ENCODE measurements at places on chromosomes 7 and 10.
A peak's percentile ranks its signal among the peaks of the same experiment; 100 is the strongest.

DNA sequence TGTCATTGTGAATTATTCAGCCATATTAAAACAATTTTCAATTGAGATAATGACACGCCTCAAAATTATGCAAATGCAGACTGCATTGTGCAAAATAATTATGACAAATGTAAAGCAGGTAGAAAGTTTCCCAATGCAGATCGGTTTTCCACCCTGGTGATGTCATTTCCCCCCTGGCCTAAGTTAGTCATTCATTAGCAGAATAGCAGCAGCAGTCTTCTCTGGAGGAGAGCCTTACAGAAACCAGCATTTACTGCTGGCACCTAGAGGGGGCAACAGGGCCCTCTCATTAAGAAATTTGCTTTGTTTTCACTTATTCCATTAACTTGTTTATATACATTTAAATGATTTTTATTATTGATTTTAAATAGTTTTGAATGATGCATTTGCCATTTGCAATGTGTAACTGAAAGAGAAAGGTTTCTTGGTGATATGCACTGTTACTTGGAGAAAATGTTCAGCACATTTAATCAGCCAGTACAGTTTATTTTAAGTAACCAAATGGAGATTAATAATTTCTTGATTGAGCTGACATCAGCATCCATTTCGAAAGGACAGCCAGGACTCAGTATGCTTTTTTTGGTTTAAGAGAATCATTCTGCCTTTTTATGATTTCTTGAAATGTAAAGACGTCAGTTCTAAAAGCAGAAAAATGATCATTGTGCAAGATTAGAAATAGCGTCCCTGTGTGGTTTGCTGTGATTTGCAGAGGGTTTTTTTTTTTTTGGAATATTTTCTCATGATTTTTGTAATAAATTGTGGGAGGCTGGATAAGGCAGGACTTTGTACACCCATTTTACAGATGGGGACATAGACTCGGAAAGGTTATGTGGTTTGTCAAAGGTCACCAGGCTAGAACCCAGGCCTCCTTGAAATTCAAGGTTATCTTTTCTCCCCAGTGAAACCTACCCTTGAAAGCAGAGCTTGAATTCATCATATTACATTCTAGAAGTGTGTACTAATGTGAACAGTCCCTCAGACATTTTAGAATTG, 3.5 kb downstream of the ARID5B start:
- DNase-seq, result no peak

DNA sequence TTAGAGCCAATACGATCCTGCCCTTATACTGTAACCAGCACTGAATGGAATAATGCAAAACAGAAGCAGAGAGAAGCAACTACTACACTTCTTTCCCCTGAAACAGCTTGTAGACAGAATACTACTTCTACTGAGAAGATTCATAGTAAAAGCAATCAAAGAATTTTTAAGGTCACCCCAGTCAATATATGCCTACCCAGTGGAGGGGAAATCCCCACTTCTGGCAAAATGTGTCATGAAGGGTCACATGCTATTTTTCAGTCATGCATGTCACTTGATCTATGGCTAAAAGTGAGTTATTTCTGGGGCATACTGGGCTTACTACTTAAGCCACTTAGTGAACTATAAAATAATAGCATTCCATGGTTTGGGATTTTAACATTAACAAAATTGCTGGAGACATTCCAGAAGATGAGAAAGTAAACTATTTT, 25.6 kb downstream of the IRF5 start:
- no peak for DNase-seq

DNA sequence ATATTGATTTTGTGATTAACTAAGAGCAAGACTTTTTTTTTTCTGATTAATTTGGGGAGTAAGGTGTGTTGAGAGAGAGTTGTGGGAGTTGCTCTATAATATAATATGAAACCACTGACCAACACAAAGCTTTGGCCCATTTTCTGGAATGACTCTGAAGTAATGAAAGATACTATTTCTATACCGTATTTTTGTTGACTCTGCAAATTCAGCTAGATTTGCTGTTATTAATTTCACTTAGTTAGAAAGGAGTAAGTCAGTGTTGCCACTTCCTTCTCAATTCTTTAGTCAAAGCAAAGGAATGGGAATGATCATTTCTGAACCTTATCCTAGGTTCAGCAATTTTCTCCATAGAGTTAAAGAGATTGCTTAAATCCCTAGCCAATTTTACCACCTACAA, 313.0 kb upstream of the FZD1 start:
- no peak for DNase-seq

DNA sequence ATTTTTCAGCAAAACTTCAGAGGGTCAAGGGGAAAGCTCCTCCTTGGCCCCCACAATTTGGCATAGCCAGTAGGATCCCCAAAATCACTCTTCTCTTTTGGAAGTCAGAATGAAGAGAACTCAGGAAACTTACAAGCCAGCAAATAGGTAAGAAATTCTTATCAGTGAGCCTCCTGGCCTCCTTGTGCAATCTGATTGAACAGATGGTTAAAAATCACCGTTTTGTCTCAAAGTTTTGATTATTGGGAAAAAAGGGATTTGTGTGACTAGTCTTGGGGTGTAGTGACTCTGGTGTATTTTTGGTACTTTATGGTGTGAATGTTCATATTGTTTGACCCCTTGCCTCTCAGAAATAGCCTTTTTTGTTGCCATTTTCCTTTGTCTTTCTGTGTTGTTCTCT, 56.2 kb downstream of the HTR7 start:
- DNase-seq, result no peak

DNA sequence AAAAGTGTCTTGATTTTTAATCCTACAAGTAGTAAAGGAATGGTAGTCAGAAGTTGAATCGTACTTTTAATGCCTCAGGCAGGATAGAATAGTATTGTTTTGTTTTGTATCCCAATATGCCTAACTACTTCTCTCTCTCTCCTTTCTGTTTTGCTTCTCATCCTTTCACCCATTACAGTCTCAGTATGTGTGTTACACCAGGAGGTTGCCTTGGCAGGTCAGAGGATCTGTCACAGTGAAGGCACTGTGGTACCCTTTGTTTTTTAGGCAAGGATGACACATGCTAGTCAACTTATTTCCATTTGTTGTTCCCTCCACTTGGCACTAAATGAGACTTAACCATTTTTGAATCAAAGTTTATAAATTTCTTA, 94.4 kb downstream of the MAPK8 start:
- DNase-seq, result no peak

DNA sequence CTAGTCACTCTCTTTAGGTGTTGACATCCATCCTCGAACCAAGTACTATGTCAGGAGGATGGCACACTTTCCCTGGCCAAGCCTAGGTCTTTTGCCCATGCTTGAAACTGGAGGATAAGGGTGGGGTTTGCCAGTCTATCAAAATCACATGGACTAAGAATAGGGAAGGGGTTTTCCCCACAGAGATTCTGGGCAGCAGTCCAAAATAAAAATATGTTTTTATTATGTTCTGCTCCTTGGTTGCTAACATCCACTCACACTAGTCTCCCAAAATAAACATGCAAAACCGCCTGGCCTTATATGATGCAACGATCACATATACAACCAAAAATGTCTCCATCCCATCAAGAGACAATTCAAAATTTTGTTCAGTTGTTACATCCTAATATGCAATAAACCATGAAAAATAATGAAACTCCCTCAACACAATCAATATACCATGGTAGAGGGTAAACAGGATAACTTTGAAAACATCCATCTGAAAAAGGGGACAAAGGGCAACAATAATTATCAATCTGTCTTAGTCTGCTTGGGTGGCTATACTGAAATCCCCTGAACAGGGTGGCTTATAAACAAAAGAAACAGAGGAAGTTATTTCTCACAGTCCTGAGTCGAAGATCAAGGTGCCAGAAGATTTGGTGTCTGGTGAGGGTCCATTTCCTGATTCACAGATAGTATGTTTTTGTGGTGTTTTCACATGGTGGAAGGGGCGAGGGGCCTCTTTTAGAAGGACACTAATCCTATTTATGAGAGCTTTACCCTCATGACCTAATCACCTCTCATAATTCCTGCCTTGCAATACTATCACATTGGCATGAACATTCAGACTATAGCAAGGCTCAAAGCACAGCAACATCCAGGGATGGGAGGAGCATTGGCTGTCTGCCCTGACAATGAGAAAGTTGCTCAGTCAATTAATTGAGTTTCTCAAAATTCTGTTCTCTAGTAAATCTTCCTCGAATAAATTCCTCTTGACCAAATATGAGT, 159.3 kb downstream of the ETV1 start:
- no peak for DNase-seq

- no peak for DNase-seq
Observed at GRCh38 chr10:52744057-52744805, 28.4 kb downstream of the MBL2 start.

GRCh38 chr10:91344117-91344856, 65.9 kb upstream of the HECTD2 start:
- DNase-seq, result no peak

GRCh38 chr10:131651674-131652437, 249.0 kb upstream of the PPP2R2D start:
- DNase-seq, result no peak

GRCh38 chr10:100174699-100175677, 10.8 kb downstream of the ERLIN1 start:
- no peak for DNase-seq

GRCh38 chr10:112967200-112967599, 17.2 kb downstream of the TCF7L2 start:
- no peak for DNase-seq

- peak; percentile 52 for DNase-seq
Observed at GRCh38 chr10:119306514-119306951, 99.2 kb downstream of the GRK5 start.

DNA sequence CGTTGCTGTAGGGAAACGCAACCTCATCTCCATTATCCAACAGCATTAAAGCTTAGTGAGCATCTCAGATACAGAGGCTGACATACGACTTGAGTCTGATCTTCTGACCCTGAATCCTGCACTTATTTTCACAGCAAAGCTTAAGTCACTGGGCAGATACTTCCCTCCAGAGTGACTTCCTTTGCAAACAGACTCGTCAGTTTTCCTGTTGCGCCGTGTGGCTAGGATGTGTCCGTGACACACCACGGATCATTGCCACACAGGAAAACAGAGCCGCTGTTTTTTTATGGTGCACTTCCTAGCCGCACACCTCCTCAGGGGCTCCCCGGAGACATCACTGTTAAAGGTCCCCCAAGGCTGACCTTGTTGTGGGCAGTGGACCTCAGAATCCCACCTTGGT, 94.9 kb upstream of the MKI67 start:
- no peak for DNase-seq

- DNase-seq, result no peak
Observed at GRCh38 chr10:64528294-64529002, 1007.2 kb downstream of the REEP3 start.

DNA sequence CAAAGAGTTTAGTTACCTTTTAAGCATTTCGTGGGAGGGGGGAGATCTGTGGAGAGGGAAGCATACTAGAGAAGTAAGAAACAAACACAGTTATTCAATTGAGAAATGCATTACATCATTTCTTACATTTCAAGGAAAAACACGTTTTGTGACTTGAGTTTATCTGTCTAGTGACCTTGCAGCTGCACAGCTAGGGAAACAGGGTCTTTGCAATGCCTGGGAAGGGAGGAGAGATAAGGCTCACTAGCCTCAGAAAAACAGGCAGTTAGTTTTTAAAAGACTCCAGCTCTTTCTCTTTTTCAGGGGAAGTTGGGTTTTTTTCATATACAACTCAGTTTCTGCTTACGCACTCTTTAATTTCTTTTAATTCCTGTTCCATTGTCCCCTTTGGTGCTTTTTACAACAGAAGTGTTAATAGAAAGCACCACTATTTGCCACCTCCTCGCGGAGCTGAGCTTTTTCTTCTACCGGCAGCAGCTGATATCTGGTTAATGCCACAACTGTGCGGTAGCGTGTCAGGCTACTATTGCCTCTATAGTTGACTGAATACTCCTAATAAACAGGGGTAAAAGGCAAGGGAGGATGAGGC, 5.6 kb downstream of the CYP3A43 start:
- no peak for DNase-seq

DNA sequence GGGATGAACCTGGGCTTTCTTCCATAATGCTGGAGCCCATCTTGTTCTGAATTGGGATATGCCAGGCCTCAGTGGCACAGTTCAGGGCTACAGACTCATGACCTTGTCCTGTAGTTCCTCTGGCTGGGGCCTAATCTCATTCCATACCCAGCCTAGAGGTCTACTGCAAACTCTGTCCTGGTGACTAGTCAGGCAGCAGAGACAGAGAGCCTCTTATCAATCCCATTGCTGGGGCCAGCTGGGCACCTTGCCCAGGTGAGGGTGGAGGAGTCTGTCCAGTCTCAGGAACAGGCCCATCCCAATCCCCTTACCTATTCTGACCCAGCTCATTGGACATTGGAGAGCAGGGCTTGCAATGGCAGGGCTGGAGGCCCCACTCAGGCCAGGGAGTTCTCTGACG, 28.0 kb upstream of the COMTD1 start:
- DNase-seq, result no peak

- no peak for DNase-seq
Observed at GRCh38 chr7:52481571-52481970, 553.9 kb upstream of the POM121L12 start.

GRCh38 chr10:28872587-28873165, 195.4 kb downstream of the BAMBI start:
- DNase-seq, result no peak

GRCh38 chr7:48760528-48761265, 163.7 kb upstream of the CDC14C start:
- no peak for DNase-seq

- no peak for DNase-seq
Observed at GRCh38 chr7:12401538-12402364, 1.9 kb downstream of the VWDE start.

DNA sequence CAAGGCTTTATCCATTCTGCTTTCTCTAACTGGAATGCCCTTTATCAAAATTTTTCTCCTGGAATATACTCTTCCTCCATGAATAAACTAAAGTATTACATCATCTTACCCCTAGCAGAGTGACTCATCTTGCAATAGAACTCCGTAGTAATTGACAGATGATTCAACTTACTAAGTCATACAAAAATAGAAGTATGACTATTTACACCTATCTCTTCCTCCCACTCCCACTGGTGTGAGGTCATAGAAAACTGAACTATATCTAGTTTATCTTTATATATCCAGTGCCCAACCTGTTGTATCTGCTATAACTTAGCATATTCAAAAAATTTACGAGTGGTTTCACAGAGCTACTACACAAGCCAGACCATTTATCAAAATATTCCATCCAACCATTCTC, 26.1 kb downstream of the ABCB1 start:
- no peak for DNase-seq

DNA sequence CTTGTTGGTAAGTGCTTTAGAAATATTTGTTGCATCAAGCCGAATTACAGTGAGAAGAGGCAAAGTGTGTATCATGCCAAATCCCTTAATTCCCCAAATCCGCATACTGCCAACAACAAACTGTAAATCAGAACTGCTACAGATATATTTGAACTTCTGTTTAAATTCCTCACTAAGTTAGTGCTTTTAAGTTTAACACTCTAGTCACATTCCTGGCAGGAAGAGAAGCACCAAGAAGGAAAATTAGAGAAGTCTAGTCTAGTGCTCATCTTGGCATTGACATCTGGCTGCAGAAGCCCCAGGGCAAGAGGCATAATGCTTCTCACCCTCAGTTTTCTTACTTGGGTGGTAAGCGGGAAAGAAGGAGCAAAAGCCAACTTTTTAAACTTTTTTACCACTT, 343.5 kb downstream of the GPR37 start:
- no peak for DNase-seq
